ENCODE measurements at places on chromosomes 2 and 18. TPM values are rescaled to one million over a fixed set of nuclear protein-coding genes. Genes with fewer than 3 reads are reported as not detected.

DNA sequence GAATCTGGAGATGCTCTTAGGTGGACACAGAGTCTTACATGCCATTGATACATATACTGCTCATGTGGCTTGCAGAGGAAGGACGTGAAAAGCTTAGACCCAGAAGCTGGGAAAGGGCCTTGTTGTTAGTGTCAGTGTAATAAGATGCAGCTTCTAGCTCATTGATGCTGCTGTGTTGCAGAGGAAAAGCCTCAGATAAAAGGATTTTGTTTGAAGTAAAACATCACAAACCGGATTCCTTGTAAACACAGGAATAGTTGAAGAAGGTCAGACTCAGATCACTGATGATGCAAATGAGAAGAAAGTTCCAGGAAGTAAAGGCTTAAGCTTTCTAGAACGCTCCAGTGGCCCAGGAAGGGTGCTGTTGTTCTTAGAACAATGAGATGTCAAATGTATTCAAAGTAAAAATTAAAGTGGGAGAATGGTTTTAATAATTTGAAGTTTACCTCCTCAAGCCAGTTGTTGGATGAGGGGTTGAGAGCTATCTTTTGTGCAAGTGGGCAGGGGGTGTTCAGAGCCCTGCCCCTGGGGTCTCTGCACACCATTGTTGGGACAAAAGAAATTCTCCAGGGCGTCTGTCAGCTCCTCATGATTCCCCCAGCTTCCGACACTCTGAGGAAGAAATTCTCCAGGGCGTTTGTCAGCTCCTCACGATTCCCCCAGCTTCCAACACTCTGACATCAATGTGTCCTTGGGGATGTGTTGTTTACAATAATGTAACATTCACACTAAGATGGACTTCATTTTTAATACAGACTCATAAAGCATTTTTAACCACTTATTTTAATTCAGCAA, 61.3 kb upstream of the CHMP1B start:
- no peak for DNase-seq

- no peak for DNase-seq
Measured at GRCh38 chr2:166256896-166257295, 118.8 kb downstream of the SCN9A start.

GRCh38 chr2:101854877-101855276, 136.9 kb upstream of the IL1R2 start:
- no peak for DNase-seq

PTGR3 gene
- 47.2 TPM for polyA plus RNA-seq

DNA sequence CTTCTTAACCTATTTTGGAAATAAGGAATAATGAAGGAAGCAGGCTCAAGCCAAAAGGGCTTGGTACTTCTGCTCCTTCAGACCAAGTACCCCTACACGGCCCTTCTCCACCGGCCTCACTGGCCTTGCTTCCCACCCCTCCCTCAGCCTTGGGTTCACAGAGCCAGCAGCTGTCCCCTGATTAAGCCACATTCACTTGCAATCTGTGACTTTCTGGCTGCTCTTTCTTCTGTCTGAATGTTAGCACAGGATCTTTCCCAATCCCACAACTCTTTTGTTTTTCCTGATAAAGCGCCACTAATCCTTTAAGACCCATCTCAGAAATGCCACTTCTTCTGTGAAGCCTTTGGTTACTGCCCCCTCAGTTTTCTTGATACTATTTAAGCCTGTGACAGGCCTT, 52.4 kb downstream of the REEP1 start:
- DNase-seq, result no peak

DNER gene
- polyA plus RNA-seq, result 2.4 TPM

- no peak for DNase-seq
Measured at GRCh38 chr2:195319548-195320412, 337.2 kb upstream of the SLC39A10 start.

SEMA4F gene
- 6.6 TPM for polyA plus RNA-seq

FKBP7 gene
- polyA plus RNA-seq, result 60.8 TPM

DNA sequence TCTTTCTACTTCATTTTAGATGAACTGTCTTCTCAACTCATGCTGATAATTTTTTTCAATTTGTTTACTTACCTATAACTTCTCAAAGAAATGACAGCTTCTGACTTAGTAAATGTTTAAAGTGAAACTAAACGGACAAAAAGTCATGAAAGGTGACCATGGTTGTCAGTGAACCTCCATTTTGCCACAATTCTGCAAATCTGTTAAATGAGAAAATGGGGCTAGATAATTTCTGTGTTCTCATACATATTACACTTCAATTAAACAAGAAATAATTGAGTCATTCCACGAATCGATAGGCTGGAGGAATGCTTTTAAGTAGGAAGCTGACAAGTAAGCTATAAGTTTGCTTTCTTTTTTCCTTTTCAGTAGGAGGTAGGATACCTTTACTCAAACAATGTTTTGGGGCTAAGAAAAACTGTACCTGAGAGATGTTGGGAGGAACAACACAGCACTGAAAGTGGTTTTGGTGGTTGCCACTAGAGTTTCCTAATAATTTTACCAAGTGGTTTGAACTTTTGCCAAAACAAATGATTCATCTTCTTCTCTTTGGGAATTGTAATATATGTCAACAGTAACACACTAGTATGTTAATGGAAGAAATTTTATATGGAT, 17.1 kb downstream of the DYNAP start:
- no peak for DNase-seq

GRCh38 chr2:211673133-211673905, 865.3 kb downstream of the ERBB4 start:
- no peak for DNase-seq

DNA sequence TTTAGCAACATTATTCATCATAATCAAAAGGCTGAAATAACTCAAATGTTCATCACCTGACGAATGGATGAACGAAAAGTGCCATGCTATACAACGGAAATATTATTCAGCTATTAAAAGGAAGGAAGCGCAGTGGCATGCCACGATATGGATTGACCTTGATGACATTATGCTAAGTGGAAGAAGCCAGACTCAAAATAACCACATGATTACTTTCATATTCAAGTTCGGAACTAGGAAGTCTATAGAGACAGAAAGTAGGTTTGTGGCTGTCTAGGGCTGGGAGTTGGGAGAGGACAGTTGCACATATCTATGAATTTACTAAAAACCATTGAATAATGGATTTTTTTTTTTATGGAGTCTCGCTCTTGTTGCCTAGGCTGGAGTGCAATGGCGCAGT, 13.4 kb upstream of the PDIA6 start:
- no peak for DNase-seq

GRCh38 chr18:31274931-31275330, 43.0 kb upstream of the DSG1 start:
- peak; percentile 36 for DNase-seq

HK2 gene
- polyA plus RNA-seq, result 5.9 TPM

DNA sequence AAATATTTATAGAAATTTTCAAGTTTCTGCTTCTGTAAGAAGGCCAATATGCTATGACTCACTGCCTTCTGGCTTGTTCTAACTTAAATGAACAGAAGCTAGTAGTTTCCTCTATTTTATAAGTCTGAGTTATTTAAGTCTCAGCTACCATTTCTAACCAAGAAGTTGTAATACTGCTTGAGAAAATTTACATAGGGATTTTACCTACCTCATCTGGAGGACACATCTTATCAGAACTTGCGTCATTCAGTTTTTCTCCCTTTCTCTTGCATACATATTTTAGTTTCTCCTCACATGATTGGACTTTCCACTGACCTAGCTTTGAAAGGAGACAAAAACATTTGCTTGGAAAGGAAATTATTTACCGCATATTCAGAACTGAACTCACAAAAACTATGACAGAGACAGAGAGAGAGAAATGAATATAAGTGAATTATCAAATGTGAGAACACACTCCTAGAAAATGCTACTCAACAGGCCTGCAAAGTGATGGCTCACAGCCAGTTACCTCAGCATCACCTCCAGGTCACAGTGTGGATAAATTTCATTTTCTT, 81.1 kb upstream of the CD302 start:
- no peak for DNase-seq

FHOD3 gene
- 1.8 TPM for polyA plus RNA-seq

CDH7 gene
- 1.3 TPM for polyA plus RNA-seq

GRCh38 chr2:121382744-121383143, 97.7 kb upstream of the TFCP2L1 start:
- DNase-seq, result no peak

- no peak for DNase-seq
Measured at GRCh38 chr2:64140665-64141200, 3.5 kb downstream of the PELI1 start.
